NCI-H1417 treated with DMSO at 0.1 percent for 48 hours (cell line): ENCODE measurements at places on chromosomes 3 and 15.

GRCh38 chr3:81864272-81864671 lies 102.8 kb upstream of the GBE1 start:
- DNase-seq = no peak

GRCh38 chr3:3801494-3801841 lies 2.2 kb downstream of the LRRN1 start:
- DNase-seq = no peak

GRCh38 chr15:74383695-74384565 lies 16.5 kb upstream of the CYP11A1 start:
- DNase-seq = no peak

DNA sequence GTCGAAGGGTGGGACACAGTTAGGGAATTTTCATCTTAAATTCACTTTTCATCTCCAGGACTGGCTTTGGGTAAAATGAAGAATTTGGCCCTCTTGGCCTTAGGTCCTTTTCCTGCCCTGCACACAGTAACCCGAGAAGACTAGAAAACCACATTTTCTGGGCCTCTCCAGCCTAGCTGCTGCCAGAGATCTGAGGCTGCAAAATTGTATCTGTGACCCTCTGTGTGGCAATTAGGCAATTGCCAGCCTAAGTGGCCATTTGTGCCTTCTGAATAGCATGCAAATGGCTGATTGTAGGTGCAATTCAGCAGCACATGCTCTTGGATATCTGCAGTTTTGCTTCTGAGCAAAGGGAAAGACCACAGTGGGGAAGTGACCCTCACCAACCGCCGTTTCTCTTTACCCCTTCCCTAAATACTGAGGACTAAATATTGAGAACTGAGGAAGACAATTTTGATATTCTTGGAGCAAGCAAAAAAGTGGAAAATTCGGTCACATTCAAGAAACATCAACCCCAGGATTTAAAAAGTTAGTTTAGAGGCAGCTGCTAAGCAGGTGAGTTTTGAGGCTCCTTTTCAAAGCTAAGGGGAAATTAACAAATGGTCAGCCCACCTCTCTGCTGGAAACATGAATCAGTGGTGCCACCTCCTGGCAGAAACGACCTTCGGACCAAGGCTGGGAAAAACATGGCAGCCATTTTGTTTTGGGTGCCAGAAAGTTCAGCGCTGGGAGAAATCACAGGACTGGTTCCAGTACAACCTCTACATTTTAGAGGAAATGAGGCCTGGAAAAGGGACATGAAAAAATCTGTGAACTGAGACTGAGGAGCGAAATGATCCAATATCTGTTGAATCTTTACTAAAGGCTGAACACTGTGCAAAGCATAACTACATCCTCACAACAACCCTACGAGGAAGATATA lies 56.6 kb upstream of the PRTG start:
- DNase-seq = no peak

DNA sequence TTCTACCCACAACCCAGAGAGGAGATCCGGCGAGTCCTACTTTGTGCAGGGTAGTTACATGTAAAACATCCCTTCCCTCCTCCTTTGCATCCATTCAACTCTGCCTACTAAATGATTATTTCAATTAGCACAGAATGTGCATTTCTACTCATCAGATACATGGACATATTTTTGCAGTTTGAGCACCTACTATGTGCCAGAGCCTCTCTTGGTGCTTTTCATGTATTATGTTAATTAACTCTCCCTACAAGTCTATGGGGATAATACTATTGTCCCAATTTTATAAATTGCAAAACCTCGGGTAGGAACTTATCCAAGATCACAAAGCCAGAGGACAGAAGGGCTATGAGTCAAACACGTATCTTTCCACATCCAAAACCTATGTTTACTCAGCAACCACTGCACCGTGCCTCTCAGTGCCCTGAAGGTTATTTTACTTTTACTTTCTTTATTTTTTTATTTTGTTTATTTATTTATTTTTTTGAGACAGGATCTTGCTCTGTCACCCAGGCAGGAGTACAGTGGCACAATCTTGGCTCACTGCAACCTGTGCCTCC lies 432.8 kb downstream of the MAGI1 start:
- DNase-seq = no peak

- DNase-seq = no peak
Observed at GRCh38 chr3:194732617-194733016, 46.9 kb downstream of the FAM43A start.

DNA sequence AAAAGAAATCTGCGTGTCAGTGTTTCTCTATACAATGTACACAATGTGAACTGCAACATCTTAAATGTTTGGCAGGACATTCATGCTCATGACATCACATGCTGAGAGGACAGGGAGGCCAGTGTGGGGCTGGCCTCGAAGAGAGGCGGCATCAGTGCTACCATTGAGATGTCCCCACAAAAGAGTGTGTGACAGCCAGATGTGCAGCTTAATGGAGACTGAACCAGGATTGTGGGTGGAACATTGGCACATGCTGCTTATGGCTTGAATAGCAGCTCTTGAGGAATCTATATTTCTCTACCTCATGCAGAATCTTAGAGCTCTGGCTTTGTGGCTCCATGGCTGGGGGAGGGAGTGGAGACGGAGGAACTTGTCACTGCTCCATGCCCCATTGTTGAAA lies 18.5 kb downstream of the CLDN11 start:
- no peak for DNase-seq

DNA sequence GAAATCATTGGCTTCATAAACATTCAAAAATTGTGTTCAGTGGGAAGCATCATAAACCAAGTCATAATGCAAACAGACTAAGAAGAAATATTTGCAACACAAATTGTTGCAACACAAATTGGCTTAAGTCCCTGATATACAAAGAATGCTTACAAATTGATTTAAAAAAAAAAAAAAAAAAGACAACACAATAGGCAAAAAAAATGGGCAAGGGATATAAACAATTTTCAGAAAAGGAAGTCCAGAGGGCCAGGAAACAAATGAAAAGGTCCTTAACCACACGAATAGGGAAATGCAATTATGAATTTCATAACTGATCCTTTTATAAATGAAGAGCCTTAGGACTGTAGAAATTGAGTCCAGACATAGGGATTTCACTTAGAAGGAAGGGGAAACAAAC lies 98.9 kb downstream of the LRRK1 start:
- no peak for DNase-seq

- DNase-seq = no peak
Observed at GRCh38 chr3:10299175-10299574, 6.4 kb upstream of the GHRL start.
